Thoracic aorta (tissue), 2 donors: ENCODE measurements at places on chromosomes 2 and 18. TPM values are rescaled to one million over a fixed set of nuclear protein-coding genes. Genes with fewer than 3 reads are reported as not detected.

DNA sequence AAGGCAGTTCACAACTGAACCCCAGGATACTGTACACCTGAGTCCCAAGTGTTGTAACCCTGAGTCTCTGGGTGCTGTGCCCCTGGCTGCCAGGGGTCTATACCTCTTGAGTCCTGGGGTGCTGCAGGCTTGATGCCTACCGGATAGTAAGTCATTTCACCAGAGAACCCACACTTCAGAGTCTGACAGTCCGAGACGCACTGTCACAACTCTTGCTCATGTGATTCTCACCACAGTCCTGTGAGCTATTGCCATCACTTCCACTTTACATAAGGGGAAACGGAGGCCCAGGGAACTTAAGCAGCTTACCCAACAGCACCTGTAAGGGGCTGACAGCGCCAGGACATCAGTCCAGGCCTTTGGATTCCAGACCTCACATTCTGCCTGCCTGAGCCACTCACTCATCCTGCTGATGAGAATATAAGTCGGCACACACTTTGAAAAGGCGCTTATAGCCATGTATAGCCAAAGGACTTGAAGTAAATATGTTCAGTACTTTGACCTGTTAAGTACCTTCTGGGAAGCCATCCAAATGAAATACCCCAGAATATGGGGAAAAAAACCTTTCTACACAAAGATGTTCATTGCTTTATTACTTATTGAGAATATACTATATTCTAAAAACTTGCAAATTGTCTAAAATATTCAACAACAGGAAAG is 180.7 kb upstream of the ID2 start:
- no peak overlapping the region for H3K27ac ChIP-seq
- no peaks in the 10 kb centered on the region for H3K27me3 ChIP-seq
- H3K36me3 ChIP-seq, result no peaks in the 10 kb centered on the region
- DNase-seq, result no peak
- H3K4me3 ChIP-seq, result no peak overlapping the region
- H3K4me1 ChIP-seq, result no peaks in the 10 kb centered on the region

- H3K27me3 ChIP-seq, result no peaks in the 10 kb centered on the region
- H3K4me3 ChIP-seq, result no peak overlapping the region
- DNase-seq, result no peak
- no peaks in the 10 kb centered on the region for H3K36me3 ChIP-seq
These were observed 315.9 kb upstream of the LRATD1 start for GRCh38 chr2:14316594-14316993.

- DNase-seq, result no peak
- H3K27ac ChIP-seq, result no peak overlapping the region
- H3K4me3 ChIP-seq, result no peak overlapping the region
- H3K36me3 ChIP-seq, result no peaks in the 10 kb centered on the region
- H3K27me3 ChIP-seq, result no peaks in the 10 kb centered on the region
These were observed 909.5 kb upstream of the SOX11 start for GRCh38 chr2:4782647-4783046.

DNA sequence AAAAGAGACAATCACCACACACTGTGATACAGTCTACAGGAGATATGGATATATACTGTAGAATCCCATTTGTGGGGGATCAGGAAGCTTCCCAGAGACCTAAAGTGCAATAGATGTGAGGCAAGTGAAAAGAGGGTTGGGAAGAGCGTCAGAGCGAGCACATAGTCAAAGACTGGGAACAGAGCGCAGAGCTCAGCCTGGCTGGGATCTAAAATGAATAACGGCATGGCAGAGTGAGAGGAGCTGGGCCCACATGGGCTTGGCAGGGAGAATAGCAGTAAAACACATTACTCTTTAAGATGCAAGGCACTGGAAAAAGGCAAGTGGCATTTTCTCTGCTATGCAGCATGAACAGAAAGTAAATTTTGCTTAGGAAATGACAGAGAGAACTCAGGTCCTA is 52.4 kb upstream of the BCL11A start:
- no peak overlapping the region for H3K27ac ChIP-seq
- no peaks in the 10 kb centered on the region for H3K27me3 ChIP-seq
- DNase-seq, result no peak
- no peaks in the 10 kb centered on the region for H3K36me3 ChIP-seq
- H3K4me3 ChIP-seq, result no peak overlapping the region

DNA sequence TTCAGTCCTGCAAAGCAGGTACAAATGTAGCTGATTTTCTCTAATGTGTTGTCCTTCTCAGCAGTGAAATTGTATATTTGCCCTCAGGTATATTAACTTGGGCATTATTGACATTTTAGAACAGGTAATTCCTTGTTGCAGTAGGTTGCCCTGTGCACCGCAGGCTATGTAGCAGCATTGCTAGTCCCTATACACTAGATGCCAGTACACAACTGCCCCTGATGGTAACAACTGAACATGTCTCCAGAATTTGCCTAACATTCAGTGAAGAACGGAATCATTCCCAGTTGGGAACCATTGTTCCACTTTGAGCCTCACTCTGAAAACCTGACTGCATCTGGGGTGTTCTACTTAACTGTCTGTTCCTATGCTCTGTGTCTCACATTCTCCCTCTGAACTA is 23.1 kb upstream of the TFPI start:
- no peaks in the 10 kb centered on the region for H3K27me3 ChIP-seq
- DNase-seq, result no peak
- H3K4me3 ChIP-seq, result no peak overlapping the region
- H3K4me1 ChIP-seq, result peaks cover 8% of the 10 kb centered on the region

The SKOR2 gene
- total RNA-seq, result not detected

The LBH gene
- 121 TPM for total RNA-seq

The AKAIN1 gene
- total RNA-seq, result not detected

The GAREM1 gene
- total RNA-seq, result 12.0 TPM
